ENCODE measurements at places on chromosomes 5 and 9.
A peak's percentile ranks its signal among the peaks of the same experiment; 100 is the strongest.

GRCh38 chr5:159061179-159061796 is 38.4 kb downstream of the EBF1 start:
- DNase-seq: peak; percentile 61

GRCh38 chr9:136564379-136564988 is 18.6 kb upstream of the NOTCH1 start:
- DNase-seq: peak; percentile 35

GRCh38 chr9:87528969-87529368 is 31.3 kb downstream of the DAPK1 start:
- DNase-seq: no peak

DNA sequence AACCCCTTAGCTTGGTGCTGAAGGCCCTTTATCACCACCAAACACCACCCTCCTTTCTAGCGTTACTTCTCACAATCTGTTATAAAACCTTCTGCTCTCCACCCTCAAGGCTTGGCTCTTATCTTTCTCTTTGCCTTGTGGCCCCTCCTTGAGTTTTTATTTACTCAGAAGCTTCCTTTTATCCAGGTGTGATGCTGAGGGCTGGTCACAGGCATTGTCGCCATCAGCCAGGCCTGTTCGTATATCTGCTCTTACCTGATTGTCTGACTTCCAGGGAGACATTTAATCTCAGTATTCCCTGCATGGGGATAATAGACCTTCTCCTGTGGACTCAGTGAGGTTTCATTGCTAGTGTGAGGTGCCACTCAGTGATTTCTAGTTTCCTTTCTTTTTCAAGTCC is 34.2 kb downstream of the MEGF10 start:
- DNase-seq: no peak

DNA sequence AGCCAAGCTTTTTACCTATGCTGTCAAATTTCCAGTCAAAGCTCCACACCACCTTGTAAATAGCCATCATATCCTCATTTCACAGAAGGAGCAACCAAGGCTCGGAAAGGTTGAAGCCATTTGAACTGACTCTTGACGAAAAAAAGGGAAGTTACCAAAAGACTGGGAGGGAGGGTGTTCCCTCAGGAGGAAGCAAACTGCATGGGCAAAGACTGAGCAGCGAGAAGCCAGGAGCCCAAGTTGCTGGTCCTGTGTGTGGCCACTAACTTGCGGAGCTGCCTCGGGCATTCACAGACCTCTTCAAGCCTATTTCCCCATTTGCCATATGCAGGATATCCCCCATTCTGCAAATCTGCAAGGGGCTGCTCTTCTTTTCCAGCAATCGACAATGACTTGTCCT is 37.4 kb downstream of the TTLL11 start:
- no peak for DNase-seq

- no peak for DNase-seq
Measured at GRCh38 chr5:82375488-82376244, 97.5 kb upstream of the RPS23 start.

- DNase-seq: peak; percentile 11
Measured at GRCh38 chr5:92939428-92939827, 641.6 kb downstream of the NR2F1-AS1 start.

DNA sequence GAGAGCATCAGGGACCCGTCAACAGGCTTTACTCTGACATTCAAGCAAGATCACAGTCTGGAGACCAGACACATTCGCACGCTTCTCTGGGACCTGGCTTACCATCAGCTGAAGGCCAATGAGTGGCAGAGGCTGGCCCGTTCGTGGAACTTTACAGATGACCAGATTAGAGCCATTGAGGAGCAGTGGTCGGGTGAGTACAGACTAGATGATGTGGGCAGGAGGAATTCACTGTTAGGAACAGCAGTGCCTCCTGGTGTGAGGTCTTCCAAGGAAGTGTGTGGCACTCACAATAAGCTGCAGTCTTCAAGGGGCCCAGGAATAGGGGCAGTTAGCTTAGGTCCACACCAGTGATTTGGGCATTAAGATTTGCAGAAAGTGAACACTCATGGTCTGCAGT is 50.4 kb downstream of the POC5 start:
- DNase-seq: no peak

DNA sequence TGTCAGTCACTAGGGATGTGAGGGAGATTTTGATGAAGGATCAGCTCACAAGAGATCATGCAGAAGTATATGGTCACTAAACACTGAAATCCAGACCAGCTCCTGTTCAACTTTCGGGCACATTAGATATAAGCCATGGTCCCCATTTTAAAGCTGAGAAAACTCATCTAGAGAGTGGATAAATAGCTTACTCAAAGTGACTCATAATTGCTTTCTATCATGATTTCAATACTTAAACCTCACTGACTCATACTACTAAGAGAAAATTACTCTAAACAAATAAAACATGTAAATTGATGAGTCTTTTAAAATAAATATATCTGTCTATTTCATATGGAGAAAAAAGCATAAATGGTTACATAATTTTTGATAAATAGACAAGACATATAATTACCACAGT is 567.7 kb downstream of the TLR4 start:
- DNase-seq: peak; percentile 56

- DNase-seq: no peak
Measured at GRCh38 chr9:92639124-92639523, 30.8 kb downstream of the IPPK start.

DNA sequence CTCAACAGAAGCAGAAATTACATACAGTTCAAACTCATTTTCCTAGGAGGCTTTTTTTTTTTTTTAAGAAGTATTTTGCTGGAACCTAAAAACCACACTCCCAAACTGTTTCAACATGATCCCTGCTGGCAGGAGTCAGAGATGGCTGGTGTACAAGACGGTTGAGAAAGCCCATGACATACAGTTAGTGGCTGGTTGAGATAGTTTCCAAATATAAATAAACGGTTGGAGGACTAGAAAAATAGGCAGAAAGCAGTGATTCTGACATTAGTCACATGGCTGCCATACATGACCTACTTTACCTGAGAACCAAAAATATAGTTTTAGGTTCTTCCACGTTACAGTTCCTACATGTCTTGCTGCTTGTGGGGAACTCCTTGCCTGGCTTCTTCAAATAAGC is 31.7 kb upstream of the BASP1 start:
- DNase-seq: peak; percentile 83

DNA sequence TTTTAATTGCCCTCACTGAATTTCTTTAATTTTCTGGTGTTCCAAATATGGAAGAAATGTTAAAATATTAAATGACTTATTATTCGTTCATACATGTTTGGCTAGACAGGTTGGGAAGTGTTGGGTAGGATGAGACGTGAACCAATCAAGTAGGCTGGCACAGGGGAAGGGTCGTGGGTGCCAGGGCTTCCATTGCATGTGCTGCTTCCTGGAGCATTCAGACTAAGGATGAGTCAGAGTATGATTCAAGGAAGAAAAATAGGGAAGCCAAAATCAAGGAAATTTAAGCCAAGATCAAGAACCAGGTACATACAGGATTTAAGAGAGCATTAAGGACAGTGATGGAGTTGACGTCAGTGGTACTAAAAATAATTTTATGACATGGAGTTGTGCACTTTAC is 2068.0 kb downstream of the MAT2B start:
- no peak for DNase-seq

All from M059J (cell line).